Heart left ventricle (tissue), 16 donors: ENCODE measurements at places on chromosomes 16 and 17. TPM values are rescaled to one million over a fixed set of nuclear protein-coding genes. Genes with fewer than 3 reads are reported as not detected.

DNA sequence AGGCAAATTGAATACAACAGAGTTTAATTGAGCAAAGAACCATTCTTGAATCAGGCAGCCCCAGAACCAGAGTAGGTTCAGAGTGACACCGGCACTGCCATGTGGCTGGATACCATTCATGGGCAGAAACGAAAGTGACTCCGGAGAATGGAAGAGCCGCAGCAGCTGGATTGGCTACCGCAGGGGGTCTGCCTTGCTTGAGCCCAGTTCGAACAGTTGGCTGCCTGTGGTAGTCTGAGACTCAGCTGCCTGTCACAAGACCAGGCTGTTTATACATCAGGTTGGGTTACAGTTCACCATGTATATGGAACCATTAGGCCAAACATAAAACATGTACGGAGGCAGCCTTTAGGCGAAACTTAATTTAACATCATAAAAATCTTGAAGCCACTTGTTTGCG lies 205.2 kb upstream of the CHMP6 start:
- DNase-seq: no peak

- peak; percentile 80 for DNase-seq
Observed at GRCh38 chr16:69924777-69925191, 26.4 kb upstream of the CLEC18A start.

DNA sequence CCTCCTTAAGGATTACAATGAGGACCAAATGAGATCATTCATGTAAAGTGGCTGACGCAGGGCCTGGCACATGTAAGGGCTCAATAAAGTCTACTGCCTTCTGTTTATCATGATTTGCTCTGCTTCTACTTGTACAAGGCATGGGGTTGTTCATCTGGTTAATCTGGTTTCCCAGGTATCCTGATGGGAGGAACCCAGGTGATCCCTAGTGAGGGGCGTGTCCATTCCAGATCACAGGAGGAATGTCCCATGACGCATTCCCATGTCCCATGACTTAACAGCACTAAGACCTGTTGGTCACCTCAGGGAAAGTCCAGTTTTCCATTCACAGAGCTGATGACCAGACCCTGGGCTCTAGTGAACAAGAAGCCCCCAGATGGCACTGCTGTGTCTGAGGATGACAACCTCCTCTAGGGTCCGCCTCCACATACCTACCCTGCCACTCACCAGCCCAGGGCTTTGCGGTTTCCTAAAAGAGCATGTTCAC lies 11.5 kb upstream of the TPPP3 start:
- no peak for DNase-seq

GRCh38 chr16:50311134-50311528 lies 44.8 kb downstream of the ADCY7 start:
- DNase-seq: no peak

DNA sequence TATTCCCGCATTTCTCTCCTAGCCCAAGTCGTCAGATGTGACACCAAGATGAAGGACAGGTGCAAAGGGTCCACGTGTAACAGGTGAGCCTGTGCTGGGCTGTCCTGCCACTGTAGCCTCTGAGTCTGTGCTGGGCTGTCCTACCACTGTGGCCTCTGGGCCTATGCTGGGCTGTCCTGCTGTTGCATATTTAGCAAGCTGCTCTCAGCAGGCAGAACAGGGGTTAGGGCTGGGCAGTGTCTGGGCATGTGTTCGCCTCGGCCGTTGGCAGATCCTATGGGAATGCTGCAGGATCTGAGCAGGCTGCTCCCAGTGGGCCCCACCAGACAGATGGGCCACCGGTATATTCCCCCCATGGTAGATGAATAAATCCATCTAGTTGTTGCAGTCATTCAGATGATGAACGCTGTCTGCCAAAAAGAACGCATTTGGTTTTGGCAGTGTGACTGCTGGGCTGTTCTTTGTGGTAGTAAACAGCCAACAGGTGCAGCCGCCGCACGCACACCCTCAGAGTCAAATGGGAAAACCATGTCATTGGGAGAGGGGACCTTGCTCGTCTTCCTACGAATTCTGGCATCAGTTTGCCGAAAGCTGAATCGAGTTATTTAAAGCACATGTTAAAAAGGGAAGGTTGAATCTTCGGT lies 49.2 kb downstream of the CRISPLD2 start:
- DNase-seq: no peak

DNA sequence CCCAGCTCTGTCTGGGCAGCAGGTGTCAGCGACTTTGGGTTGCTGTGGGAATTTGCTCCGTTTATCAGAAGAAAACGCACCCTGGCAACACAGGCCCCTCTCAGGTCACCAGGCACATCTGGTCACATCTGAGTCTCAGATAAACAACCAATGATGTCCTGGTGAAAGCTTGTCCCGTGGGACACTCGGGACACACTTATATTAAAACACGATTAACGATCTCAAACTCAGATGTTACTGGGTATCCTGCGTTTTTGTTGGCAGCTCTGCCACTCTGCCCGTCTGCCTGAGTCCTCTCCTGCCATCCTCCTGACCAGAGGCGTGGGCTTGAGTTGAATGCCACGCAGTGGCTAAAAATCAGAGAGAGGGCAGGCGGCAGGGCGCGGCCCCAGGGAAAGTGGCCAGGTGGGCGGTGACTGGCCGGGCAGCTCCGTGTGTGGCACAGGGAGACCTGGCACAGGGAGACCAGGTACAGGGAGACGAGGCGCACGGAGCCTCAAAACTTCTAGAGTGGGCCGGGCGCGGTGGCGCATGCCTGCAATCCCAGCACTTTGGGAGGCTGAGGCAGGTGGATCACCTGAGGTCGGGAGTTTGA lies 2.1 kb downstream of the SECTM1 start:
- DNase-seq: no peak

DNA sequence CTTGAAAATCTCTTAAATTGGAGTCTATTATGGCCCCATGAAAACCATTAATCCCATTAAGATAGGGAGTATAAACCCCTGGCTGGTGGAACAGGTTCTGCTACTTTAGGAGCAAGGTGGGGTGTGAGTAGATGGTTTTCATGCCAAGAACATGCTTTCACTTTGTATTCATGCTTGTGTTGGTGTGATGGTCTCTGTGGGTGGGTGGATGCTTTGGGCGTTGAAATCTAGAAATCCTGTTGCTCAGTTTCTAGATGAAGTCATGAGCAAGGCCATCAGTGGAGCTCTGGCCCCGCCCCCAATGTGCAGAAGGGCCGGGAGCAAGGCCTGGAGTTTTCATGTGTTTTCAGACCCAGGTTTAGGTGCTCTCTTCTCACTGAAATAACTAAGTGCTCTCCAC lies 20.1 kb downstream of the PLD6 start:
- no peak for DNase-seq

- DNase-seq: peak; percentile 62
Observed at GRCh38 chr17:73747221-73748002, 103.2 kb upstream of the SDK2 start.

- no peak for DNase-seq
Observed at GRCh38 chr17:45704251-45704650, 79.9 kb upstream of the CRHR1 start.

Gene HOXB8
- not detected for polyA plus RNA-seq

DNA sequence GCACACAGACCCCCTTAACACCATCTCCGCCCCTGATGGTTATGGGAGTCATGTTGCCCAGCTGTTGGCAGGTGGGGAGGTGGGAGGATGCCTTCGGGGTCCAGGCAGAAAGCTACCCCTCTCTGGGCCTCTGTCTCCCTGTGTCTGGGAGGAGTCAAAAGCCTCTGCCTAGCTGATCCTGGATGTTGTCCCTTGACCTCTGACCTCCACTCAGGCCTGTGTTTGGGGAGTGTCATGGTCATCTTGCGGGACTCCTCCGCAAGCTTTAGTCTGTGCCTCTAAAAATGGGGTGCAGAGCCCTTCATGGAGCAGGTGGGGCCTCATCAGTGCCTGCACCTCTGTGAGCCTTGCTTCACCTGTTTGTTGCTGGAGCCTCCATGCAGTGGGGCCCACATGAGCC lies 3.8 kb downstream of the LLGL1 start:
- DNase-seq: no peak

Gene MYH2
- polyA plus RNA-seq: not detected

DNA sequence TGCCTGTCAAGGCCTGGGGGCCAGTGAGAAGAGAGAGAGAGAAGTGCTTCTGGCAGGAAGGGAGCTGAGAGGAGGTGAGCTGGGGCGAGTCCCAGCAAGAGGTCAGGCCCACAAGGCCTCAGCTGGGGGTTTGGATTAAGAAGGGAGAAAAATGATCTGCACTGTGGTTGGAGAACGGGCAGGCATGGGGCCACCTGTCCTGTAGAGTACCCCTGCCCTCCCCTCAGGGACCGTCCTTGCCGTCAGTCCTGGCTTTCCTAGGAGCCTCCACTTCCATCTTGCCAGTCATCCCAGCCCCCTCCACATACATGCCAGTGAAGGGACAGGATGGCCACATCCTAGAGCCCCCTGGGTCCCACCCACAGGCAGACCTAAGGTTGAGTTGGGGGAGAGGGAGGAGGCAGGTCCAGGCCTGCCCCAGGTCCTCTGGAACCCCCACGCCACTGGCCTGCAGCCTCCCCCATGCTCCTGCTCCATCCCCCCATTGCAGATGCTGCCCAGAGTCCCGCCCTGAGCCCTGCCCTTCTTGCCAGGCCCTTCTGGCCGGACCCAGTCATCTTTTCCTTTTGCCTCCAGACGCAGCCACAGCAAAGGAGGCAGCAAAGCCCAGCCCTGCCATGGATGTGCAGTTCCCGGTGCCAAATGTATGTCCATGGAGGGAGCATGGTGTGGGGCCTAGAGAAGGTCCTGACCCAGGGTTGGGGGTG lies 18.9 kb downstream of the KATNB1 start:
- DNase-seq: no peak

GRCh38 chr16:67243481-67243880 lies 3.8 kb downstream of the FHOD1 start:
- DNase-seq: peak; percentile 67

Gene ADAMTS18
- polyA plus RNA-seq: not detected

- no peak for DNase-seq
Observed at GRCh38 chr16:19127205-19127604, 13.4 kb downstream of the ITPRIPL2 start.

Gene TNFRSF13B
- polyA plus RNA-seq: not detected

DNA sequence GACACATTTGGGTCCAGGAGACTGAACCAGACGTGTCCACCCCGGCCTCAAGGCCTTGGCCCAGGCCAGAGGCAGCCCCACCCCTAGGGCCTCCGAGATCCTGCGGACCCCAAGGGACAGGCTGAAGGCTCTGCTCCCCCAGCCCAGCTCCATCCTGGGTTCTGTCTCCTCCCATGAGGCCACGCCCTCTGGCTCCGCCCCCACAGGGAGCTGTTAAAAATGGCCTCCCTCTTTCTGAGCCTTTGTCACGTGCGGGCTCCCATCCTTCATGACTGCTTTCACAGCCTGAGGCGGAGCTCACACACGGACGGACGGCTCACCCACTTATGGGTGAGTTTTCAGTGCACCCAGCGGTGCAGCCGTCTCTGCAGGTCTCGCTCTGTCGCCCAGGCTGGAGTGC lies 6.5 kb upstream of the CACNA1H start:
- DNase-seq: no peak

Gene TCAP
- 5,784 TPM for polyA plus RNA-seq

- no peak for DNase-seq
Observed at GRCh38 chr16:1164382-1164781, 11.5 kb downstream of the CACNA1H start.

DNA sequence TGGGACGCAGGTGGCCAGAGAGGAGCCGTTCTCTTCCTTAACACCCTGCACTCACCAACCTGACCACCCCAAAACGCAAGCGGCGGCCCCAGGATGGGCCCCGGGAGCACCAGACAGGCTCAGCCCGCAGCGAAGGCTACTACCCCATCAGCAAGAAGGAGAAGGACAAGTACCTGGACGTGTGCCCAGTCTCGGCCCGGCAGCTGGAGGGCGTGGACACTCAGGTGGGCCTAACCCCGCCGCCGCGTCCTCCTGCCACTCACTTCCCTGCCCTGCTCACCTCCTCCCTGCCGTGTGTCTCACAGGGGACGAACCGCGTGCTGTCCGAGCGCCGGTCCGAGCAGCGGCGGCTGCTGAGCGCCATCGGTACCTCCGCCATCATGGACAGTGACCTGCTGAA lies 4.6 kb upstream of the HSD3B7 start:
- DNase-seq: no peak

Gene KCNJ12
- polyA plus RNA-seq: 6.6 TPM

DNA sequence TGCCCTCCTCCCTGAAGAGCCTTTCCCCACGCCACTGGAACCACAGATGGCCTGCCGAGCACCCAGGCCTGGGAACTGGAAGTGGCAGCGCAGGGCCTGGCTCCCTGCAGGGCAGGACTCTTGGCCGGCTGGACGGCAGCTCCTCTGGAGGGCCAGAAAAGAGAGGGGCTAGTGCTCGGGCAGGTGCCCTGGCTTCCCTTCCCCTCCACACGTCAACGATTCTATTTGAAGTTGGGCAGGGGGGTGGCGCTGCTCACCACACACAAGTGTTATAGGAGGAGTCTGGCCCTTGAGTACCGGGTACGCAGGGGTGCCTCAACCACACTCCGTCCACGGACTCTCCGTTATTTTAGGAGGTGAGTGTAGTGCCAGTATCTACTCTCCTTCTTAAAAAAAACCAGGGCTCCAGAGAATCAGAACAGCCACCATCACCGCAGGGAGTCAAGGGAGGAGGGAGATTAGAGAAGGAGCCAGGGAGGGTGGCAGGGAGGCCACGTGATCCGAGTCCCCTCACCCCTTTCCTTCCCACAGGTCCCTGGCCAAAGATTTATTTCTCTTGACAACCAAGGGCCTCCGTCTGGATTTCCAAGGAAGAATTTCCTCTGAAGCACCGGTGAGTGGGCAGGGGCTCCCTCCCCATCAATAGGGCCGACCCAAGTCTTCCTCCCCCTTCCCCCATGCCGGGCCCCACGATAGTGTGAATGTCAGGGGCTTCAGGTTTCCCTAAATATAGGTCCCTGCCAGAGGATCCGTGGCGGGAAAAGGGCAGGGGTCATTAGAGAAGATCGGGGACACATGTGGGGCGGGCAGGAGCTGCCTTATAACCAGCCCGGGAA lies 1.4 kb upstream of the ALDOA start:
- peak; percentile 75 for DNase-seq

DNA sequence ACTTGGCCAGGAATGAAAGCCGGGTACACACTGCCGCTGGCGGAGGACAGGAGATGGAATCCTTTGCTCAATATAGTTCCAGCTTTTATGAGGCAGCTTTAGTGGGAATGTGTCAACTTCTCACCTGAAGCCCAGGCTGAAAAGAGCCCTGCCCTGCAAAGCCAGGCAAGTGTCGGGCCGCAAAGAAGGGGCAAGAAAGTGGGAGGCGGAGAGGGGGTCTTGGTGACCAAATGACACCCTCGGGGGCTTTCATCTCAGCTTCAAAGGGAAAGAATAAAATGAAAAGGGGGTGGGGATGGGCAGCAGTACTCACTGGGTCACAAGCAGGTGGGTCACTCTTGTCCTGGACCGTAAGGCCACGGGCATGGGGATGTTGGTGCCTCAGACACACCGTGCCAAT lies 62.9 kb downstream of the C16orf95 start:
- DNase-seq: no peak

Gene CARHSP1
- 33.4 TPM for polyA plus RNA-seq

- no peak for DNase-seq
Observed at GRCh38 chr16:87028481-87029320, 288.5 kb downstream of the C16orf95 start.
